ENCODE measurements at places on chromosomes 2 and 18.

DNA sequence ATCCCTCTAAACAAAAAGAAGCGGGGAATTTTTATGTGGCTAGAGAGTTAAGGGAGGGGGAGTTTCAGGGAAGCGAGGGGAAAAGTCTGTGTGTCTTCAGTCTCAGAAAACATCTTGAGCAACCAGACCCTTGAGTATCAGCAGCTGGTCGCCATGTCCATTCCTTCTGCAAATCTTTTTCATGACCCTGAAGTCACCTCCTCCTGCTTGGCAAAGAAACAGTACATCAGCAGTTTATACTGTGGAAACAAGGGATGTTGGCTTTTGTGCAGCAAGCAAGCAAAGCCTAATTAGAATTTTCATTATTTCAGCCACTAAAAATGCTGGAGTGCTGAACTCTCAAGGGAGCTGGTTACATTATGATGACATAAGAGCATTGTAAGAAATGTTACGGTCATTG is 187.4 kb upstream of the SLC8A1 start:
- no peak for DNase-seq

- no peak for DNase-seq
Observed at GRCh38 chr18:8752329-8752728, 47.0 kb downstream of the MTCL1 start.

DNA sequence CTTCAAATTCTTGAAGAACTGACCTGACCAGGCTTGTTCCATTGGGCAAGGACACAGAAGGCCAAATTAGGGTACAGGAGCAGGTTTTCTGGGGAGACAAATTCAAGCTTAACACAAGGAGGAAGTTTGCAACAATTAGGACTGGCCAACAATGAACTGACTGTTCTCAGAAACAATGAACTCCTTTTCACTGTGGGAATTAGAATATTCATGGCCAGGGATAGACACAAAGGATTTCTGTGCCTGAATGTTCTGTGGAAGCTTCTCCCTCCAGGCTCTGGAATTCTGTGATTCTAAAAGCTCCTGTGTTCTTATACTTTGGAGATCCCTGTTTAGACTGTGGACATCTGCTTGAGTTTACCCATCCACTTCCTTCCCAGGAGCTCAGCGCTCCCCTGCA is 15.2 kb downstream of the SMYD1 start:
- no peak for DNase-seq

DNA sequence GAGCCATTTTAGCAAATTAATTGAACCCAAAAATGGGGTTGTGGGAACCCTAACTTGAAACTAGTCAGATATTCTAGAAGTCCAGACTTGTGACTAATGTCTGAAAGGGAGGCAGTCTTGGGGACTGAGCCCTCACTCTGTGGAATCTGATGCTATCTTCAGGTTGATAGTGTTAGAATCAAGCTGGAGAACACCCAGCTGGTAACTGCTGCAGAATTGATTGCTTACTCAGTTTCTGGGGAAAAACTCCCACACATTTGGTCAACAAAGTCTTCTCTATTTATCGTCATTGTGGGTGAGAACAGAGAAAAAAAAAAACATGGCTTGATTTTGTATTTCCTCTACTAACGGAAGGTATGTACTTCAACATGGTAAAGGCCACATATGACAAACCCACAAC is 1925.8 kb upstream of the CELF4 start:
- DNase-seq: no peak

DNA sequence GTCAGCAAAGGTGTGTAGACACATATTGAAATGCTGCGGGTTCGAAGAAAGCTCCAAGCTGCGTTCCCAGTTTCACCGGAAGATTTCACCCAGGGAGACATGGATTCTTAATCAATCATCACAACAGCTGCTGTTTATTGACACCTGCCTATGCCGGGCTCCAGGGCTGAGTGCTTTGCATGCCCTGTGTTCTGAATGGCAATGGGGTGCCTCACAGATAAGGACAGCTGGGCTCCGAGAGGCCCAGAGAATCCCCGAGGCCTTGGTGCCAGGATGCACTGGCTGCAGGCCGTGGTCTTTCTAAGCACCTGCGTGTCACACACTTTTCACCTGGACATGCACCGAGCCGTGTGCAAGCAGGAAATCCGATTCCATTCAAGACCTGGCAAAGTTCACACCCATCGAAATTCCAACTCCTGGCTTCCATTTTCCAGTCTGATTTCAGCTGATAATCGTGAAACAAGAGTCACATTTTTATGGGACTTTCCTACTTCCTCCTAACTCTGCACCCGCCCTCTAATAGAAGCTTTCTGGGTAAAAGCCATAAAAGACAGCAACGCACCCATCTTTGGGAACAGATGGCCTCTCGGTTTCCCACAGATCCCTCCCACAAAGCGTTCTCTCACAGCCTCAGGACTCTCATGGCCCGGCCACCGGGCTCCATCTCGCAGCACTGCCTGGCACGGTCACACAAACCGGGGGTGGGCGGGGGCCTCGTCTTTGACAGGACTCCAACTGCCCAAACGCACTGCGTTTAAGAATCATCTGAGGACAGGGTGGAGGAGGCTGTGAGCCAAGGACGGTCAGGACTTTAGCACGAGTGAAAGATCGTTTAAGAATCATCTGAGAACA is 245.6 kb upstream of the SALL3 start:
- DNase-seq: no peak

DNA sequence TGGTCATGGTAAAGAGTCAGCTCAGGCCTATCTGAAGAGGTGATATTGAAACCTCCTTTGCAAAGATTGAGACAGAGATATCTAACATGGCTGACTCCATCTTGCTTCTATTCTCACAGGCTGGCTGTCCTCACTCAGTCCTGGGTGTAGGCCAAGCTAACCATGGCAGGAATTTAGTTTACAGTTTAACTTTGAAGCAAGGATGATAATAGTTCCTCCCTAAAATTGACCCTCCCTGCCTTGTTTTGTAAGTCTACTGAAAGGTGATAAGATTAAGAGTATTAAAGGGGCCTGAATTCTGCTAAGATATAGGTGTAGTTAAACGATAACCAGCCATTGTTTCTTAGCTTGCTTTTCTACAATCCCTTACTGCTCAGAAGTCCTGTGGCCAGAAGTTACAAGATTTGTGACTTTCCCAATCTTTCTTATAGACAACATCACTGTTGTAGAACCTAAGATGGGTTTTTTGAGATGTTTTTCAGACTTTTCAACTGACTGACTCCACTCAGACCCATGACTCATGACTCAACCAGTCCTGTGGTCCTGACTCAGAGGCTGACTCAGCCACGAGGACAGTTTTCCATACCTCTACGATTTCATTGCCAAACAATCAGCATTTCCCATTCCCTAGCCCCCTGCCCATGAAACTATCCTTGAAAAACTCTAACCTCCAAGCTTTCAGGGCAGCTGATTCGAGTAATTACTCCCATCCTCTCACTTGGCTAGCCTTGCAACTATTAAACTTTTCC is 195.7 kb upstream of the SESTD1 start:
- DNase-seq: no peak

DNA sequence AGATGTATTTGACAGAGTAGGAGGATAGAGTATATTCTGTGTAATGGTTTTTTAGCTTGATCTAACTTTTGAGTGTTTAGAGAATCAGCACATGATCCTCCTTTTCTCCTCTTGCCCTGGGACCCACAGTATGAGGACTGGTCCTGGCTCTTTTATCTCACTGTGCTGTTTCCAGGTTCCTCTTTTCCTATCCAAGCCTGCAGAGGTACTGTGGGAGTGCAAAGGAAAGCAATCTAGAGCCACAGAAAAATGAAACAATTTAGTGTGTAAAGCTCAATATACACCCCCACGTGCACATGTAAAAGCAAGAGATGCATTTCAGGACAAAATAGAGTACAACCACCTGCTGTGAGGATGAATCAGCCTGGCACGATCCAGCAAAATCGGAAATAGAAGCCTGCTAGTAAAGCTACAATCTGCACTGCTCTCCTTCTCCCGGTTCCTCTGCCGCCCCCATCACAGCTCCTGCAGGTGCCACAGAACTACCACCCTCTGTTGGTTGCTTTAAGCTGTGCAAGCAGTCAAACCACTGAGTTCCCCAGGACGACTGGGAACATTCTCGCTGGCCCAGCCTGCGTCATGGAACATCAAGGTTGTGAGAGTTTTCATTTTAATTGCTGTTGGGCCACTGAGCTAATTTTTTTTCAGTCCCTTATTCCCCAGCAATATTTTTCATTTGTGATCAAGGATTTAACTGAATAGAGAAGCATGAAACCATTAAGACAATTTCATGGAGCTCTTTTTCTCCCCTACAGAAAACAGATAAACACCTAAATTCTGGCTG is 47.8 kb upstream of the MAPRE3 start:
- DNase-seq: no peak

DNA sequence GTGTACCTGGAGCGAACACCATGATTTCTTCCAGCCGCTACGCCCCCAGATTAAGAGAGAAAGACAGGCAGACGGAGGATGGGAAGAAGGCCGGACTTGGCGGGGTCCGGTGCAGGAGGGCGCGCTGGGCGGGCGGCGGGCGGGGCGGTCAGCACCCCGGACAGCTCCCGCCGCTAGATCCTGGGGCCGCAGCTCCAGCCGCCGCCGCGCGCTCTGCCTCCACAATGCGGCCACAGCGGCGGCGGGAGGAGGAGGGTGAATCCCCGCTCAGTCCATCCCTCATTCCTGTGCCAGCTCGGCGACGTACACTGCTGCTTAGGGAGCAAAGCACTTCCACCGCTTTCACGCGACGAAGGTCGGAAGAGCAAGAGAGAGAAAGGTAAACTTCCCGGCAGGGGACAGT is at the start of gene AKAIN1:
TSS of gene AKAIN1 (minus strand) at position 226 of the 403 bp plus-strand sequence. CDS start at position 22, 204 bp downstream.
- DNase-seq: no peak

DNA sequence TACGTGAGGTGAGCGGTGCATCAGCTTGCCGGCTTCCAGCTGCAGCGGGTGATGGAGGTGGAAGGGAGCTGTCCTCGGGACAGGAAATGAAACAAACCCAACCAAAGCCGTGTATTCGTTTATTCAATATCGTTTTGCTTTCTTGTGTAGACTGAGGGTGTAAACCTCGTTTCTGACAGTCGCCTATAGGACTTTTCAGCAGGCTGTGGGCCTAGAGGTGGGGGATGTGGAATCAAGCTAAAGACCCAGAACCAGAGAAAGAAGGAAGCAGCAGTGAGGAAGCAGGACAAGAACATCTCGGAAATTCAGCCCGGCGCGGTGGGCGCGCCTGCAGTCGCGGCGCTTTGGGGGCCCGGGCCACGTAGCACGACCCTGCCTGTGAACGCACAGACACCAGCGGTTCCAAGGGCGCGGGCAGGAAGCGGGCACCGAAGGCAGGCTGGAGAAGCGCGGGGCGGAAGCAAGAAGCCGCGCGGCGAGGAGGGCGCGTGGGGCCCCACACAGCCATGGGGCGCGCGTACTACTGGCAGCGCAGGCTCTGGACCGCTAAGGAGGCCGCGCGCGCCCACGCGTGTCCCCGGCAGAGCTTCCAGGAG is 755 bp upstream of the ATP9B start:
- no peak for DNase-seq

DNA sequence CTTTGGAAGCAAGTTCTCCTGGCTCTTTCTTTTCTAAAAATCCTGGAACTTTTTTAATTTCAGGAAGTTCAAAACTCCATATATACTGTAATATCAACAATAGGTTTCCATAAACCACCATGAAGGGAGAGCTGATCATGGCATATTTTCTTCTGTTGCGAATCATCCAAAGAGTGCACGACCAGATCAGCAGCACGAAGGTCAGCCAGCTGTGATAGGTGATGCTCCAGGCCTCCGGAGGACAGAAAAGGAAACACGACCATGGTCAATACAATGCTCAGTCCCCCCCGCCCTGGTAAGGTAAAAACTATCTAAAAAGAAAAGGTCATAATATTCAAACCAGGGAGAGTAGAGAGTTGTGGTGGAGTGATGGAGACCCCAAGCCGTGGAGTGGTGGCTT is 268.9 kb downstream of the NAPG start:
- no peak for DNase-seq

DNA sequence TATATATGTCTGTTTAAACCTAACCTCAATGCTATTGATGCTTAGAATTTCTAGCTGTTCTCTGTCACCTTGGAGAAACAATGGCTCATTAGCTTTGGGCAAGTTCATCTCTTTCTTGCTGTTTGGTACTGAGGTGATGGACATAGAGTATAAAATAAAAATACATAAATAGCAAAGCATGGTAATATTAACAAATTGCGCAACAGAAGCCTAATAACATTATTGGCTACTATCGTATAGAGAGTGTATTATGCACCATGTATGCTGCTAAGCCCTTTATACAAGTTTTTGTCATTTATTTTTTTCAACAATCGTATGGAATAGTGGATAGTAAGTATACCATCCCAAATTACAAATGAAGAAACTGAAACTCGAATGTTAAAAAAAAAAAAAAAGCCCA is 100.1 kb downstream of the ICOS start:
- no peak for DNase-seq

- DNase-seq: no peak
Observed at GRCh38 chr2:180660881-180661685, 319.3 kb upstream of the UBE2E3 start.

- DNase-seq: no peak
Observed at GRCh38 chr2:238424313-238424700, 2.4 kb upstream of the ASB1 start.

- DNase-seq: no peak
Observed at GRCh38 chr18:1928711-1929110, 642.6 kb downstream of the METTL4 start.

- DNase-seq: no peak
Observed at GRCh38 chr2:230944123-230944653, 19.1 kb upstream of the GPR55 start.

DNA sequence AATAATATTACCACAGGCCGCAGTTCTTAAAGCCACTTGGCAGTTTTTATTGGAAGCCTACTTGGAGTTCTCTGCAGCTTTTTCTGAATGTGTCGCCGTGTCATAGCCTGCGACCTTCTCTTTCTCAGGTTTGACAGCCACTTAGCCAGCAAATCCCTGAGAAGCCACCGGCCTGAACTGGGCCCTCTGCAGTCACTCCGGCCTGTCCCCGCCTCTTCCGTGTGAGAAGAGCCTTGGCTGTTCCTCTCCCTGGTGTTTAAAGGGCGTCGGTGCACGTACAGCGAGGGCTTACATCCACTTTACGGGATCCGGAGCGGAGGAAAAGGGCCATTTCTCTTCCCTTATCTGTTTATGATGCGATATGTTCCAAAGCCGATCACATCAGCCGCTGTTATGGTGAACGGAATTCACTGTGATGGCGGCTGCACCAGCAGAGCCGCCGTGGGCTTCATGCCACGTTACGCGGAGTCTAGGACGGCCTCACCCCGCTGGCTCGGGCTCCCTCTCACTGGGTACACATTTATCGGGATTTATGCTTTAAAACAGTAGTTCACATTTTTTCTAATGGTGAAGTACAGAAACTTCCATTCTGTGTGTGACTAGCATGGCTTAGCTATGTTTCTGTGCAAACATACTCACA is 66.8 kb downstream of the GBX2 start:
- no peak for DNase-seq

GRCh38 chr18:55587418-55588110 is 428 bp downstream of the TCF4 start:
- peak; percentile 17 for DNase-seq

DNA sequence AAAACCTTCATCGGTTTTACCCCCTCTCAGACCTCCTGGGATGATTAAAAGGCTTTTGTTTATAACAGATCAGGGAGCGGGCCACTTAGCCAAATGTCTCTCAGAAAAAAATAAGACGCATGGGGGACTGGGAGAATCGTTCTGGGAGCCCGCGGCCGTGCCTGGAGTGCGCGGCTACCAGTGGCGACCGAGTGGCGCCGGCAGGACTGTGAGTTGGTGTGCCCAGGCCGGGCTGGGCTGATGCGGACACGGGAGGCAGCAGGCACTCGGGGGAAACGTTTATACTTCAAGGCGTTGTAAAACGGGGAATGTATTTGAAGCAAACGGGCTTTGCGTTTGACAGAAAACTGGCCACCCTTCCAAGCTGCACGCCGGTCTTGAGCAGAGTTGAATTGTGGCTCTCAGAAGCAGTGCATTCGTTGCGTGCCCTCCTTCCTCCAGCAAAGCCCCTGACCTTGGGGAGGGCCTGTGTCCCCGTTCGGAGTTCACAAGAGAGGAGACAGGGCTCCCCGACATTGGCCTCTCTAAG is 4.7 kb upstream of the HOXD10 start:
- peak; percentile 76 for DNase-seq

Data from lower leg skin (tissue), 4 donors.